ENCODE measurements at places on chromosomes 1 and 21.

DNA sequence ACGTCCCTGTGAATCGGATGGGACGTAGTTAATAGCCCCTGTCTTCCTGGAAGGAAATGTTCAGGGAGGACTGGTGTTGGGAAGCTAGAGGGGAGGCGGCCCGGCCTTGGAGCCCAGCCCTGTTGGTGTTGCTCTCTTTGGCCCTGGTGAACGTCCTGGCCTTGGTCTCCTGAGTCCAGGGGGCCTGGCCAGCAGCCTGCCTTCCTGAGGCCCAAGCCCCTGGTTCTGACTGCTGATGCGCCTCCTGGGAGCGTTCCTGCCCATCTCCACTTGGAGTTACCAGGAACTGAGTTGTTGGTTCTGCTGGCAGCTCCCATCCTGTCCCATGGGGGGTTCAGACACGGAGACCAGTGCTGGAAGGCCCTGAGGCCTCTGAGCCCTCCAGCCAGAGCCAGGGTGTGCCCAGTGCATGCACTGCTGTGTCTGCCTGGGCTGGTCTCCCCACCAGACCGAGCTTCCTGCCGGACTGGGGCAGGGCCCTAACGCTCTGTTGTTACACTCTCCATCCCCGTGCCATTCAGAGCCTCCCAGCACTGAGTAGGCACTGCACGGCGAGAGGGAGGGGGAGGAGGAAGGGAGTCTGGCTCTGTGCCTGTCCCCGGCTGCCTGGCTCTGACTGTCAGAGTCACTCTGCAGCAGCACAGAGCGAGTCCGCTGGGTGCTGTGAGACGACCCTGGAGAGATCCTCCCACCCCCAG lies 382.5 kb upstream of the VAMP3 start:
- no peak for DNase-seq

GRCh38 chr1:76190749-76191424 lies 116.3 kb downstream of the ST6GALNAC3 start:
- DNase-seq = no peak

- no peak for DNase-seq
Observed at GRCh38 chr1:164709541-164710278, 150.7 kb downstream of the PBX1 start.

- DNase-seq = no peak
Observed at GRCh38 chr1:187938092-187938491, 1109.3 kb downstream of the PLA2G4A start.

- DNase-seq = no peak
Observed at GRCh38 chr1:192038567-192038966, 119.7 kb upstream of the RGS18 start.

DNA sequence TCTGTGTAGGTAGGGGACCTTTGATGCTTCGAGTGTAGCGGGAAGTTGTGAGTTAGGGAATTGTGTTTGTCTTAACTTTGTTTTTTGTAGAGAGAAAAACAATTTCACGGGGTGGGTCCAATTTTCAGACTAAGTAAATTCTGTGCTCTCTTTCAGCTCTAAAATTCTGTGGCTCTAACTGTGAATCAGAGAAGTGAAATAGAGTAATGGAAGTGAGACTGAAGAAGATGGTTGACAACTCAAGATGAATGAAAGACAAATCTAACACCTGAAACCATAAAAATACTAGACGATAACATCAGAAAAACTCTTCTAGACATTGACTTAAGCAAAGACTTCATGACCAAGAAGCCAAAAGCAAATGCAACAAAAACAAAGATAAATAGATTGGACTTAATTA lies 4.4 kb upstream of the FMO1 start:
- no peak for DNase-seq

- no peak for DNase-seq
Observed at GRCh38 chr21:44919111-44919912, 1.4 kb downstream of the ITGB2 start.

DNA sequence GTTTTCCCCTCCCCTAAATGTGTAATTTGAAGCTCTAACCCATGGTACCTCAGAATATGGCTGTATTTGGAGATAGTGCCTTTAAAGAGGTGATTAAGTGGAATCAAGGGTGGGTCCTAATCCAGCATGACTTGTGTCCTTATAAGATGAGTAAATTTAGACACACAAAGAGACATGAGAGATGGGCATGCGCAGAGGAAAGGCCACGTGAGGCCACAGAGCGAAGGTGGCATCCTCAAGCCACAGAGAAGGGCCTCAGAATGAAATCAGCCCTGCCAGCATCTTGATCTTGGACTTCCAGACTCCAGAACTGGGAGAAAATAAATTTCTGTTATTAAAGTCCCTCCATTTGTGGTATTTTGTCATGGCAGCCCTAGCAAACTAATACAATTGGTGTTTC lies 2.9 kb upstream of the PLA2G2F start:
- DNase-seq = no peak

DNA sequence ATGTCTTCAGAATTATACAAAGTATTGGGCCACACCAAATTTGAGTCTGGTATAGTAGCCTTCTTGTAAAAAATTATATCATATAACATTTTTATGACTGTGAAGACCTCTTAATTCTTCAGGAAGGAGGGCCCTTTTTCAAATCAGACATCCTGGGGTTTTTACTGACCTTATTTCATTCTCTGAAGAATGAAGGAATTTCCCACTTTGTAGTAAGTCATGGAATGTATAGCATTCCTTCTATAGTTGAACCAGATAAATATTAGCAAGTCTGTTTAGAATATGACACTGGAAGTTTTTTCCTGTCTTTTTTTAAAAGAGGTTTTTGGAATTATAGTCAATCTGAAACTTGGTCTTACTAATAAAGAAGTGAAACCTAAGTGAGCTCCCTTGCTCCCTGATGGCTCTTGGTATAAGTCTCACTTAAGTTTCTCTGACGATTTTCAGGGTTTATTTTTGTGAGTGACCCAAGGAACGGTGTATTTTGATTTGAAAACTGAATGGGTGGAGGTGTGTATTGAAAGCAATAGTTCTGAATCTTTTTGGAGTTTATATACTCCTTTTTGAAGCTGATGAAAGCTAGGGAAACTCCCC lies 23.7 kb downstream of the SNX27 start:
- DNase-seq = no peak

GRCh38 chr1:46530791-46531409 lies 20.5 kb downstream of the KNCN start:
- no peak for DNase-seq

- no peak for DNase-seq
Observed at GRCh38 chr1:942864-943533, 16.1 kb downstream of the NOC2L start.

DNA sequence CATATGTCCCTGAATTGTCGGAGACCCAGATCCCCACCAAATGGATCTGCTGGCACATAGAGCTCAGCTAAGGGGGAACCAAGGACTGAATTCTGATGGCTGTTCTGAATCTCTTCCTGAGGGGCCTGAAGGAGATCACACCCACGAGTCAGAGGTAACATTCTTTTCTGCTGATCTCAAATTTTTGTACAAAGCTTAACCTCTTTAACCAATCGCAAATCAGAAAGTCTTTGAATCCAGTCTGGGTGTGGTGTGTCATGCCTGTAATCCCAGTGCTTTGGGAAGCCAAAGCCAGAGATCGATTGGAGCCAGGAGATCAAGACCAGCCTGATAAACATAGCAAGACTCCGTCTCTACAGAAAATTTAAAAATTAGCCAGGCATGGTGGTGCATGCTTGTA lies 62.8 kb upstream of the PRRC2C start:
- no peak for DNase-seq

DNA sequence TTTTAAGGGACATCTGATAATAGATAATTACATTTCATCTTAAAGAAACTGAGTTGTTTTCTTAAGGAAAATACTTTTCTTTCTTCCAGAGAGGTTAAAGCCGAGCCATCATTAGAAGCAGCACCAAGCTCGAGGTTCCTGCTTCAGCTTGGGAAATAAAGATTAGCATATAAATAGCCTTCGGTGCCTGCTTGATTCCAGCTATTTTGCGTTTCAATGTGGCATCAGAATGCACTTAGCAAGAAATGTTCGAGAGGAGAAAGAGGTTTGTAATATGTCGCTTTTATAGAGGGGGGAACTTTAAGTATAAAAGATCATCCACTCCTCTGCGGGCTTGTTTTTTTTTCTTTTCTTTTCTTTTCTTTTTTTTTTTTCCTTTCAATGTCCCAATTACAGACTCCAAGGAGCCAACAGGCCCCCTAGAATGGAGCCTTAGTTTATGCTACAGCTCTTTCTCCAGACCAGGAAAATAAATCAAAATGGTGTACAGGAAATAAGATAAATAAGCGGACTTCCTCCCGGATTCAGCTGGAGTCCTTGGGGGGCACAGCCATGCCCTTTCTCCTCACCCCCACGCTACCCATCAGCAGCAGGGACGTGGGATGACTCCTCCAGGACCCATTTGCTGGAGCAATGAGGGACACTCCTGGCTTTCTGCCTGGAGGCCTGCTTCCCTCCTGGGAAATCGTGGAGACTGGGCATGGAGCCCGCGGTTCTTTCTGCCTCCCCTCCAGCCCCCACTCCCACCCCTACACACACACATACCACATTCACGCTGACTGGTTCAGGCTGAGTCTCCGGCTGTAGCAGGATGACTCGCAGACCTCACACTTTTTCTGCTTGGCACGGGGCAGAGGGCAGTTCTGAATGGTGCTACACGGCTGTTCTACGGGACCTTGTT lies 131.6 kb downstream of the RRAGC start:
- no peak for DNase-seq

DNA sequence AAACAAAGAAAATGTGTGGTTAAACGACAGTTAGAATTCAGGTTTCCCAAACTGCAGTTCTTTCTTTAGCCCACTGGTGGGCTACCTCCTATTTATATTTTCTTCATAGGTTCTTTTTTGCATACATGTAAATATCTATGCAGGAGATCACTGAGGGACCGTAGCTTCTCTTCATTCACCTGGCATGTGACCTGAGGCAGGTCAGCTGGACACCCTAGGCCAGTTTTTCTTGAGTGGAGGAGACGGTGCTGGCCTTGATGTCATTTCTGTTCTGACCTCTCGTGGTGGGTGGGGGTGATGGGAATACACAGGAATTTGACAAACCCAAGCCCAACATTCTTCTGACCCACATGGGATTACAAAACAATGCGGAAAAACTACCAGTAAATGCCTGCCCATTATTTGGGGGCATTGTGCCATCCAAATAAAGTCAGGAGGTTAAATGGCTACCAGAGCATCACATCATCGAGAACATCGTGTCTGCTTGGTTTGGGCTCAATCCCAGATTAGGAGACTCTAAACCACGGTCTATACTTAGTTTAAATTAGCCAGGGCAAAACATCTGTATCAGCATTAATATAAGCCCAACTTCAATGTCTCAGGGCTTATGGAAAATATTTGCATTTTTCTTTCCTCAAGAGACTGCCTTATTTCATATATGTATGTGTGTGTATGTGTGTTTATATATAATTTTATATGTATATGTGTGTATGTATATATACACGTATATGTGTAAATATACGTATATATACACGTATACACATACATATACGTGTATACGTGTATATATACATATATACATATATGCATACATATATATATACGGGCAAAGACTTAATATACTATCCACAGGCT lies 7.4 kb upstream of the IRF2BP2 start:
- no peak for DNase-seq

DNA sequence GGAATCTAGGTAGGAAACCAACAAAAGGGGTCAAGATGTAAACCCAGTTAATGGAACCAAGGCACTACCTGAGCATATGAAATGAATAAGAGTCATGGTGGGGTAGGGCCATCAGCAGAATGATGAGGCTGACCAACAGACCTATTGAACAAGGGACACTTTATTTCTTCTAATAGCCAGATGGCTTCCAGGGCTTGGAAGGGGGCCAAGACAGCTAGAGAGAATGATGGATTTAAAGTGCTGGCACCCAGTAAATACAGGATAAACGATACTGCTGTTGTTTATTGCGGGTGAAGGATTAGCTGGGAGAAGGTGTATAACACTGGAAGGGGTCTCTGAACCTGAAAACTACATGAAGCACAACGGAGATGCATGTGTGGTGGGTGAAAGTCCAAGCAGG lies 15.6 kb downstream of the DDAH1 start:
- no peak for DNase-seq

- no peak for DNase-seq
Observed at GRCh38 chr1:46562498-46562897, 11.1 kb upstream of the KNCN start.

GRCh38 chr1:30172299-30172694 lies 551.1 kb downstream of the MATN1 start:
- no peak for DNase-seq

DNA sequence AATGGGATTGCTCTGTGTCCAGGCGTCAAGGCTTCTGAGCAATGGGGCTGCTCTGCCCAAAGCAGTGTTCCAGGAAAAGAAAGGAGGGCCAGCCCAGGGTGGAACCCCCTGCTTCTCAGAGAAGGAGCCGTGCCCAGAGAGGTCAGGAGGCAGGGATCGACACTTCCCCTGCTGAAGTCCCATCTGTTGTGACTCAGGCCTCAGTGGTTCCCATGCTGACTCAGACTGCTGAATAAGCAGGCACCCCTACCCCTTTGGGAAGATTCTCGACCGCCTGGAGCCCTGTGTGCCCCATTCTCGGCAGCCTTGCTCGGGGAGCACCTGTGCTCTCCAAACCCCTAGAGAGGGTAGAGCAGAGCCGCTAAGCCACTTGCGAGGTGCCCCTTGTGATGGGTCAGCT lies 23.9 kb downstream of the PKP1 start:
- no peak for DNase-seq

DNA sequence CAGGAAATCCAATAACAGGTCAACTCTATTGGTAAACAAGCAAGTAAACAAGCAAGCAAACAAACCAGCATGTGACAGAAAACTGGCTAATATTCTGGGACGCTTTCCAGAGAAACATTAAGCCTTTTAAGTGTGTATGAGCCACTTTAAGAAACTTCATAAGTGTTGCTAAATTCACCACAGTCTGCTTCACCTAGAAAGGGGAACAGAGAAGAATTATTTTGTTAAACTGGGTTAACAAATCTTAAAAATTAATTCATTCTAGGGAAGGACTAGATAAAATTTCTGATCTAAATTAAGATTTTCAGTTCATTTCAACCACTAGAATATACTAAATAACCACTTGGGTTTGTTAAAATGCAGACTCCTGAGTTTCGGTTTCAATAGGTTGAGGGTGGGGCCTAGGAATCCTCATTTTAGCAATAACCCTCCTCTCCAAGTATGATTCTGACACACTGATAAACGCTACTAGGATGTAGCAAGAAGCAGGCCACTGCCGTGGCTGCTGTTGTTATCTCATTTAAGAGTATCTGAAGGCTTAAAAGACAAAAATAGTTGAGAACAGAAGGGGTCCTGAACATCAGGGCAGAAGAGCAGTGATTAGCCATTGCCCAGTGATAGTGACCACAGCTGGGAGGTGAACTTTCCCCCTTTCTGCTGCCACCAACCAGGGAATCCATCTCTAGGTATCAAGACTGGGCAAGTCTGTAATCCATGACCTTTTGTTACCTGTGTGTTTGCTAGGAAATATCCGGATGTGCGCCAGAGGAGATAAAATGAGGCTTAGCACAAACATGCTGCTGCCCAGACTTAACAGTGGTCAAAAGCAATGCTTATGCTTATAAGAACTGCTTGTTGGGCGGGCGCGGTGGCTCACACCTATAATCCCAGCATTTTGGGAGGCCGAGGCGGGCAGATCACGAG lies 11.2 kb downstream of the CREG1 start:
- no peak for DNase-seq

GRCh38 chr1:145717833-145718232 lies 1.5 kb upstream of the CD160 start:
- DNase-seq = no peak

GRCh38 chr1:185645686-185646085 lies 88.5 kb upstream of the HMCN1 start:
- no peak for DNase-seq
